ENCODE measurements at places on chromosomes 6 and 20.

DNA sequence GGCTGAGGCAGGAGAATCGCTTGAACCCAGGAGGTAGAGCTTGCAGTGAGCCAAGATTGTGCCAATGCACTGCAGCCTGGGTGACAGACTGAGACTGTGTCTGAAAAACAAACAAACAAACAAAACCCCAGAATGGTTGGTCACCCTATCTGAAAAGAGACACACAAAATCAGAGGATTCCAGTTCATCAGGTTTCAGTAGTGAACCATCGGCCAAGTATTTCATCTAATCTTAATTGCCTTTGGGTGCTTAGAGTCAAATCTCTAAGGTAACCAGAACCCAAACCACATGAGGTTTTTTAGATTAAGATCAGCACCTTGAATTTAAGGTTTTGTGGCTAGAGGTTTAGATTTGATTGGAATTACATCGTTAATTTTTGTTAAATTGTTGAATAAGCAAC is 8.3 kb upstream of the ZBTB2 start:
- DNase-seq: no peak

GRCh38 chr6:32439139-32439538 is 548 bp upstream of the HLA-DRA start:
- DNase-seq: no peak

GRCh38 chr20:36391456-36391855 is 85.3 kb downstream of the DLGAP4 start:
- no peak for DNase-seq

GRCh38 chr20:59448851-59449444 is 148.5 kb downstream of the EDN3 start:
- no peak for DNase-seq

DNA sequence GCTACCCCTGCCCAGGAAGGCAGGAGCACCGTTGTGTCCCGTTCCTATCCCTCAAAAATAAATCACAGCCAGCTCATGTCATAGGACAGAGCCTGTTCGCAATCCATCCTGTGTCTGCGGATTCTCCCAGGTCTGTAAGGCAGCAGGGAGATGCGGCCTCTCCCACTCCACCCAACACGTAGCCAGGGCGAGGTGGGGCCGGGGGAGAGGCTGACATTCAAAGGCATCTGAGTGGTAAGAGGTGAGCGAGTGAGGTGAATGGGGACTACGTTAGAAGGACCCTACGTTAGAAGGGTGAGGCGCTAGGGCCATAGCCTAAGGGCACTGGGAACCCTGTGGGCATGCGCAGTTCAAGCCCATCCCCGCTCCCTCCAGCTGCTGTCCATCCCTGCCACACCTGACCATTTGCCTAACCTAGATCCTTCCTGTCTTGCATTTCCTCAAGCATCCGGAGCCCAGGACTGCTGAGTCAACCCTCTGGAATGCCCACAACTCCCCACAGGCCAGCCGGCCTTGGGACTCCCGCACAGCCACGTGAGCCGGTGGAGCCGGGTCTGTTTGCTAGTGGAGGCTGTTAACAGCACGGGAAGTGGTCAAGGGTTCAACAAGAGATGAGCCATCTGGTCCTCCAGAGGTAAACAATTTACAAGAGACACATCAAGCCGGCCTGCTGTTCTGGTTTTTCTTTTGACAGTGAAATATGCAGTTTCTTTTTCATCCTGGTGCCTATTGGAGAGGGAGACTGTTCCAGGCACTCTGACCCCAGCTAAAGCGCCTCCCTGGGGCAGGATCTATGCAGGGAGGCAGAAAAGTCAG is 45.9 kb downstream of the RIPOR3 start:
- no peak for DNase-seq

- no peak for DNase-seq
Measured at GRCh38 chr6:151635741-151636140, 141.9 kb downstream of the CCDC170 start.

DNA sequence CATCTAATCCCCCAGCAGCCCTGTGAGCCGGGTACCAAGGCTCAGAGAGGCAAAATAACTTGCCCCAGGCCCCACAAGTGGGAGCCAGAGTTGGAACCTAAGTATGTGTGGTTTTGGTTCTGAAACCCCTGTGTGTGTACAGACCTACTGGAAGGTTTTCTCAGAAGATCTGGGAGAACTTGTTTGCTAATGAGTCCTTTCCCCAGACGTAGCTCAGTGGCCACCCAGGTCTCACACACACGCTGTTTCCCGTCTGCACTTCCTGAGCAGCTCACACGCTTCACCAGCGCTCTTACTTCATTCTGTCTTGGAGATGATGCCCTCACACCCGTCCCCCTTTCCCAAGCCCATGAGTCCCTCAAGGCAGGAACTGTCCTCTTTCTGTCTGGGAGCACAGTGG is 8.2 kb downstream of the CCN5 start:
- no peak for DNase-seq

DNA sequence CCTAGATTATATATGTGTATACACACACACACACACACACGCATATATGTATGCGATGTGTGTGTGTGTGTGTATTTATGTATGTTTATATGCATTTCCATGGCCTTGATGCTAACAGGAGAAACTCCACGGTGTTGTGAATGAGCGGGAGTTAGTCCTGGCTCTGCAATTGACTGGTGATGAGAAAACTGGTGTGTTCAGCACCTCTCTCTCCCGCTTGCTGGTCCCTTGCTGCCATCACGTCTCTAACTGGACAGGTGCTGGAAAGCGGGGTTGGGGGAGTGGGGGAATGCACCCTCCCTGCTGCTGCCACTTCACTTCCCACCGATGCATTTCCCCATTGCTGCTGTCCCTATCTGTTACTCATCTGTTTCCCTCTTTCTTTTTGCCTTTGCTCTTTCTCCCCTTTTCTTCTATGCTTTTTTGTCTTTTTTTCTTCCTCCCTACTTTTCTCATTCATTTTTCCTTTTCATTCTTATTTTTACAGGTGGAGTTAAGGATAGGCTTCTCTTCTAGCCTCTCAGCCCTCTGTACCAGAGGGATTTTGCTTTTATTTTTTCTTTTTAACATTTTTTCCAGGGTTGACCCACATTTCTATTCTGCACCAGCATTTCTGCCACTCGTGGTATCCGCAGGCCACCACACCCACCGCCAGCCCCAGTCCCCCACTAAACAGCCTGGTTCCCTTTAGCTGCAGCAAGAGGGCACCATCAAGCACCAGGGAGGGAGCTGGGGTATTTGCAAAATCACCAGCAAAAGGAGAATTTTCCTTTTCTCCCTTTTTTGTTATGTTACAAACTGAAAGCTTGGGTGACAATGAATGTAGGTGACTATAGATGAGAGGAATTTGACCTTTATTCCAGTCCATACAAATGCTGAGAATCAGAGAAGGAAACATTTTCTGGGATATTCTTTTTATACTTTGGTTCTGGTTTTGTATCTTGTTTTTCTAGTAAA is 115.6 kb downstream of the TCP11 start:
- DNase-seq: no peak

DNA sequence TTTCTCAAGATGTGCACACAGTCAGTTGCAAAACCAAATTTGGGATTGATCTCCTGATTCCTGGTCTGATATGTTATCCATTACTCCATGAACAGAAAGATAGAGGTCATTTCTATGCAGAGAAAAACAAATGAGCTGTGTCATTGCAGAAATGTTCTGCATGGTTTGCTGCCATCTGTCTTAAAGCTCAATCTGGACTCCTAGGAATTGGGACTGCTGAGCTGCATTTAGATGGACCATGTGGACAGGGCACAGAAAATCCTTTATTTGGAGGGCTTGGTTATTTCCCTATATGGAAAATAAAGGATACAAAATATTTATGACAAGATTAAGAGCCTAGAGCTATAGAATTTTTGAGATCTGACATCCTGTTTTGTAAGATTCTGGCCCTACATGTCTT is 91.3 kb downstream of the ADGRB3 start:
- DNase-seq: no peak

DNA sequence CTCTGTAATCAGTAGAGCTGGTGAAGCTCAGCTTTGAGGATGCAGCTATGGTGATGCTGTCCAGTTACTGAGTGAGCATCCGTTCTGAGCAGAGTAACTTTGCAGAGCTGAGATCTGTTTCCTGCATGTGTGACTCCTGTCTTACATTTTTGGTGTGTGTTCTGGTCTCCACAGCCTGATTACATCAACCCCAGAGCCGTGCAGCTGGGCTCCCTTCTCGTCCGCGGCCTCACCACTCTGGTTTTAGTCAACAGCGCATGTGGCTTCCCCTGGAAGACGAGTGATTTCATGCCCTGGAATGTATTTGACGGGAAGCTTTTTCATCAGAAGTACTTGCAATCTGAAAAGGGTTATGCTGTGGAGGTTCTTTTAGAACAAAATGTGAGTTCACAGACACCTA is 81.6 kb downstream of the FAM120B start:
- DNase-seq: no peak

DNA sequence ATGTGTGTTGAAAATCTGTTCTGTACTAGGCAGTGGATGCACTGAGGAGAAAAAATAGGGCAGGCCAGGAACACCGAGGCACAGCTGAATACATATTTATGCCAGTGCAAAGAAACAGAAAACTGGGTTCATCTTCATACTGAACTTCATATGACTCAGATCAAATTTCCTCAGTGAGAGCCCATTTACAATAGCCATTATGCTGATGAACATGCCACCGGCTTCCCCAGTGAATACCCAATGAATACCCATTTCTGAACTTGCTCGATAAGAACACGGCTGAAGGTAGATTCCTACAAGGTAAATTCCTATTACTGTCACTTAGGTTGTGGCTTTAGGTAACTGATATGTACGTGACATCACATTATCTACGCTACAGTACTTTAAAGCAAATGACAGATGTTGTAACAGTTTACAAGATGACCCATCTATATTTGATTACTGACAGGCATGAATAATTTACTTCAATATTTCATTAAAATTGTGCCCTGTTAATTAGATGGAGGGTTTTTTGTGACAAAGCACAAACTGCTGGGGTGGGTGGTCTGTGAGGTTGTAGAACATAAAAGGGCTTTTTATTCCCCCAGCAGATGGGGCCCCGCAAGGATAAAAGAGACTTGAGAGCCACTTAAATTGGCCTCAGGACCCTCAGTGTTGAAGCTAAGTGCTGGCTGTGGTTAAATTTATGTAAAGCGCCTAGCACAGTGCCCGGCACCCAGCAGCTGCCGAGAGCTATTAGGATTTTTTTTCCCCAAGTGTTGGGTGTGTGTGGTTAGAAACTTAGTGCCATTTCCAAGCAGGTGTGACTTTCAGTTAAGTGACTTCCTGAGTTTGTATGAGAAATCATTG is 264.5 kb downstream of the CD83 start:
- no peak for DNase-seq

GRCh38 chr20:41456351-41456750 is 89.7 kb upstream of the EMILIN3 start:
- DNase-seq: no peak

DNA sequence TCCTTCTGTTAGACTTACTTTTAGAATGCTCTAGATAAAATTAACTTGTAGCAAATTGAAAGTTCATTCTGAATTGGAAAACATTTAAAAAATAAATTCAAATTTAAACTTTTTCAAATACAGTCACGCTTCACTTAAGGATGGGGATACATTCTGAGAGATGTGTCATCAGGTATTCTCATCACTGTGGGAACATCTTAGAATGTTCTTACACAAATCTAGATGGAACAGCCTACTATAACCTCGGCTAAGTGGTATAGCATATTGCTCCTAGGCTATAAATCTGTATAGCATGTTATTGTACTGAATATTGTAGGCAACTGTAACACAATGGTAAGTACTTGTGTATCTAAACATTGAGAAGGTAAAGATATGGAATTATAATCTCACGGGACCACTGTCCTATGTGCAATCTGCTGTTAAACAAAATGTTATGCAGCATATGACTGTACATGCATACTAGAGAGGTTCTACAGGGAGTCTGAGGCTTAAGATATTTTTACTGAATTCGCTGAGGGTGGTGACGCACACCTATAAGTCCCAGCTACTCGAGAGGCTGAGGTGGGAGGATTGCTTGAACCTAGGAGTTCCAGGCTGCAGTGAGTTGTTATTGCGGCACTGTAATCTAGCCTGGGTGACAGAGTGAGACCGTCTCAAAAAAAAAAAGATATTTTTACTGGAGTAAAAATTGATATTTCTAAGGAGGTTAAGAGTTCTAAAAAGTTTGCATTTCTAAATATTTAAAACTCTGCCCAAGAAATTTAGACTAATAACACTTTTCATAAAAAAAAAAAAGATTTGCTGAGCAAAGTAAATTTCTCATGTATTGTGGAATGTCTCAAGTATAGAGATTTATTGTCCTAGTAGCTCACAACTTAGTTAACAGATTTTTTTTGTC is 87.3 kb upstream of the TULP1 start:
- DNase-seq: no peak

- no peak for DNase-seq
Measured at GRCh38 chr20:32829311-32830005, 9.7 kb downstream of the MAPRE1 start.

DNA sequence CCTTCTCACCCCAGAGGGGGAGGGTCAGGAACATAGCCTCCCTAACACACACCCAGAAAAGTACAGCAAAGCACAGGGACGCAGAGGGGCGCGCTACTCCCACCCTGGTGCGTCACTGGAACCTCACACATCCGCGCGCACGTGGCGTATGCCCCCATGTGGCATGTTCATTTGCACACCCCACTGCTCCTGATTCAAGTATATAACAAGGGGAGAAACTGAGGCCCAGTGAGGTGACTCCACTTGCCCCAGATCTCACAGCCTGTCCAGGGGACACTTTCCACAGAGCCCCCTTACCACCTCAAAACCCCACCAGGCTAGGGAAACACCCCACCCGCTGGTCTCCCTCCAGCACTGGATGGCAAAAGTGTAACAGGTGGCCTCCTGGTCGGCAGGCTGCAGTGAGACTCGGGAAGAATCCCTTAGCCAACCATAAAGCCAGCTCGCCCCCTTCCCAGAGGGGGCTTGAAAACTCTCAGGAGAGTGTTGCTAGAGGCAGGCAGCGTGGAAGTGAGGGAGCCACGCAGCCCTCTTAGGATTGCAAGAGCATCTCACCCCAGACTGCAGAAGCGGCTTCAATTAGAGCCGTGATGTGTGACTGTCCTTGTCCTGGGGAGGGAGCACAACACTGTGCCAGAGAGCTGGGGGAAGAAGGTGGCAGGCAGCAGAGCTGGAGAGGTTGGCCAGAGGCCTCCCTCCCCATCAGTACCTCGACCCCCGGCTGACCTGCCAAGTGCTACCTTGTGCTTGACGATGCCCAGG is at the start of gene GRM4:
Gene GRM4, minus strand, starts transcription at position 67 of the 762 bp plus-strand sequence. CDS start 12,591 bp downstream, outside the sequence.
- DNase-seq: no peak

- no peak for DNase-seq
Measured at GRCh38 chr6:57254055-57254717, 32.1 kb upstream of the RAB23 start.

GRCh38 chr6:89021629-89022028 is 58.2 kb upstream of the RNGTT start:
- DNase-seq: no peak

Measured in stimulated activated CD8-positive, alpha-beta memory T cell treated with anti-CD3 and anti-CD28 coated beads, Interleukin-4, amount 100 ng/mL, for 1 hour (primary cell).